ENCODE measurements at places on chromosomes 3 and 15.

GRCh38 chr3:184635126-184635525, 73.5 kb downstream of the EPHB3 start:
- no peak for DNase-seq

DNA sequence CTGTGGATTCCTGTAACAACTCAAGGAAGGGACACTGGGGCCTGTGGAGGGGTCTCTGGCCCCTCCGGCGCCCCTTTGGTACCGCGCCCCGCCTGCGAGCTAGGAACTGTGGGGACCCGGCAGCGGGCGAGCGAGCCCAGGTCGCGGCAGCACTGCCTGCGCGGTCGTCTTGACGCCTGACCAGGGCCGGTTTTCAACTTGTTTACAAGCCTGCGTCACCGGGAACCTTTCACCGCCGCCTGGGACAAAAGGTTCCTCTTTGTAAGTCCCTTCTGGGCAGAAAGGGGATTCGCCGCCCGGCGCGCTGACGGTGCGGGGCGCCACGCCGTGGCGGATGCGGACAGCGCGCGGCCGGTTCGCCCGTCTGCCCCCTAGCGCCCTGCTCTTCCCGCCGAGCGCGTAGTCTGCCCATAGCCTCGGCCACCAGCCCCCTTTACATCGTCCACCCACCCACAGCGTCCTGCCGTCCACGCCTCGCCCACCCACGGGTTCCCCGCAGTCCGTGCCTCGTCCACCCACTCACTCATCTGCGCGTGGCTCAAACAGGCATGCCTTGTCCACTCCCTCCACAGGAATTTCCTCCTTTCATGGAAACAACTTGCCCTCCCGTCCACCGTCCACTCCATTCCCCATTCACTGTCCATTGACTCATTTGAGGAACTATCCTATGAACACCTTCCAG, 5.5 kb upstream of the CFAP100 start:
- peak; percentile 97 for DNase-seq

DNA sequence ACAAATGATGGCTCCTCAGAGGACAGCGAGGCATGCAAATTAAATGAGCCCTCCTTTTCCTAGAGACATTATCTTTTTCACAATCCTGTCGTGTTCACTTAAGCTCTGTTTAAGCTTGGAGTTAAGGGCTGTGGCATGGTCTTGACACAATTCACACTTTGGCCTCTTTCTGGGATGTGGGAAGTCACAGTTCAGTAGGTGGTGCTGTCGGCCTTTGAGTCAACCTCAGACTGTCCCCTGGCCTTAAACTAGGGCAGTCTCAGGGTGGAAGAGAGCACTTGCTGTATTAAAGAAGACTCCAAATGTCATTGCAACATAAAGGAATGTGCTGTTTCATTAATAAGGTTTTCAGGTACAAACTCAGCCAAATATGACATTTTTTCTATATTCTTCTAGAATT, 351.0 kb downstream of the MCTP2 start:
- DNase-seq, result no peak

- DNase-seq, result peak; percentile 96
Measured at GRCh38 chr15:67944010-67944641, 104.3 kb upstream of the RNU6-1 start.

DNA sequence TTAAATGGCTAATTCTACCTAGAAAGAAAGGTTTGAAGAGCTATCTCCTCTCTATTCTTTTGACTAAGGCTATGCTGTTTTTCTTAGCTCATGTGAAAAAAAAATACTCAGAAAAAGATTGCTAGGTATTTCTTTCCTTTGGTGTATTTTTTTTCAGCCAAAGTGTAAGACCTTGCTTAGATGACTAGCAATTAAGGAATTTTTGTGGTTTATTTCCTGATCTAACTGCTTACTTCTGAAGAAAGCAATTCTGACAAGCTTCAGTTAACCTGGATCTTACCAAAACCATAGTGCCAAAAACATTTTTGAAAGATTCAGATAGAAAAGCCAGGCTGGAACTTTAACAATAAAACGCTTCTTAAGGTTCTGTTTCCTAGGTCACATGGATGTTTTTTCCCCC, 315.6 kb downstream of the SOX2 start:
- DNase-seq, result no peak
